Fibroblast of upper back skin (primary cell): ENCODE measurements at places on chromosomes 16 and 17.

- DNase-seq: peak; percentile 62
Observed at GRCh38 chr16:17160285-17160853, 310.4 kb downstream of the XYLT1 start.

GRCh38 chr17:33435721-33436301, 142.7 kb upstream of the ASIC2 start:
- DNase-seq: peak; percentile 72

DNA sequence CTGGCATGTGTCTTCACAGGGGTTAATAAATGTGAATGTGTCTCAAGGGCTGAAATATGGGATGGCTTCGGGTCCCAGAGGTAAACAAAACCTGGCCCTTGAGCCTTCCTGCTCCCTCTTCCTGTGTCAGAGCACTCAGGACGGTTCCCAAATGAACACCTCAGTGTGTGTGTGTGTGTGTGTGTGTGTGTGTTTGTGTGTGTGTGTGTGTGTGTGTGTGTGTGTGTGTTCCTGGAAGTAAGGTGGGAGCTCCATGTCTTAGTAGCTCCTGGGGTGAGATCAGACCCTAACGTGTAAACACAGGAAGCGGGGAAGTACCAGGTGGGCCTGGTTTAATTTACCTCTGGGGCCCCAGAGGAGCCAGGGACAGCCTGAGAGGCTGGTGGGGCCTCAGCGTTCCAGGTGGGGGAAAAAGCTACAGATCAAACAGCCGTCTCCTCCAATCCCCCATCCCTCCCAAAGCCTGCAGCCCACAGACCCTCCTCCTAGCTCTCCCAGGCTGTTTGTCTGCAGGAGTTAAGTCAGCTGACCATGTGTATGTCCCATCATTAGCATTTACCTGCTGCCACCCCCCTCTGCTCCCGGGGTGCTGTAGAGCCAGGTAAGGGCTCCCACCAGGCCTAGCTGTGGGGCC, 6.1 kb downstream of the KIF19 start:
- DNase-seq: no peak

GRCh38 chr16:9251026-9251425, 159.6 kb downstream of the HAPSTR1 start:
- no peak for DNase-seq

DNA sequence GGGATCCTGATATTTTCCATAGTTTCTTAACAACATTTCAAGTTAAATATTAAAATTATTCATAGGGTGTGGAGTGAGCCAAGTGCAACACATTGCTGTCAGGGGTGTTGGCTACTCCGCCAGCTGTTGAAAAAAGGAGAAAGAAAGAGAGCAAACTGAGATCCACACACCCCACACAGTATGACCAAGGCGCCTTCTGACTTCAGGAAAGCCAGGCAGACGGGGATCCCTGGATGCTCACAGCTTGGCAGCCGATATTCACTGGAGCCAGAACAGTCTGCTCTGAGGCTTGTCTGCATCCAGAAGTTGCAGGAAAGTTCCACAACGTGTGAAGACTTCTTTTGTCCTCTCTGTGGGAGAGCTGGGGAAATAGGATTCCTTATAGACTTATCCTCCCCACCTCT, 9.3 kb downstream of the CHD9NB start:
- DNase-seq: no peak

GRCh38 chr17:64599187-64599676, 62.9 kb downstream of the SMURF2 start:
- DNase-seq: no peak

DNA sequence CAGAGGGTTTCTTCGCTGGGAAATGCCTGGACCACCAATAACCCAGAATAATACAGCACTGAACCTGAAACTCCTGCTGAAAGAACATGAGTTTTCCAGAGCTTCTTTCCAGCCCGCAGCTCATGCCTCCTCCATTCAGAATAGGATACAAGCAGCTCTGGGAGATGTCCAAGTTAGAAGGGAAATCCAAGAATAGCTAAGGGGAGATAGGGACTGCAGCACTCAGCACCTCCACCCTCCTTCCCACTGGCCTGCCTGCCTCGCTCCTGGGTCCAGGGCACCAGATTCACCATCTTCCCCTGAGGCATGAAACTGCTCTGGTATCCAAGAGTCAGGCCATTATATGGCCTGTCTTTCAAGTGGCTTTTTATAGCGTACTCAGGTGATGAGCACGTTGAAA, 4.1 kb downstream of the KRT31 start:
- peak; percentile 42 for DNase-seq

- DNase-seq: no peak
Observed at GRCh38 chr16:9092282-9092977, 986 bp downstream of the HAPSTR1 start.

- no peak for DNase-seq
Observed at GRCh38 chr16:89491974-89492687, 1.8 kb upstream of the ANKRD11 start.

GRCh38 chr17:31825961-31826691, 32.9 kb downstream of the COPRS start:
- DNase-seq: peak; percentile 25

DNA sequence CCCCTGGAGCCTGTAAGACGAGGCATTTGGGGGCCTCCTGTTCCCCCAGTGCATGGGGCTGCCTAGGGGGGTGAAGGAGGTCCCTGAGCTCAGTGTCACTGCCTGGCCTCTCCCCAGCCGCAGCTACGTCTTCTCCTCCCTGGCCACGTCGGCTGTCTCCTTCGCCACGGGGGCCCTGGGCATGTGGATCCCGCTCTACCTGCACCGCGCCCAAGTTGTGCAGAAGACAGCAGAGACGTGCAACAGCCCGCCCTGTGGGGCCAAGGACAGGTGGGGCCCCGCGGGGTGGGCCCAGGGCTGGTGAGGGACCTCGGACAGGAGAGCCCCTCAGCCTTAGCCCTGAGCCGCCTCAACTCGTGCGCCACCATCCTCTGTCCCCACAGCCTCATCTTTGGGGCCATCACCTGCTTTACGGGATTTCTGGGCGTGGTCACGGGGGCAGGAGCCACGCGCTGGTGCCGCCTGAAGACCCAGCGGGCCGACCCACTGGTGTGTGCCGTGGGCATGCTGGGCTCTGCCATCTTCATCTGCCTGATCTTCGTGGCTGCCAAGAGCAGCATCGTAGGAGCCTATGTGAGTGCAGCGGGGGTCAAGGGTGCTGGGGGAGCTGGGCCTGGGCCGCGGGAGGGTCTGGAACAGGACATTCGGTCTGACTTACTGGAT, 22.2 kb downstream of the MYBBP1A start:
- DNase-seq: no peak

GRCh38 chr16:30645727-30646126, 5.0 kb upstream of the PRR14 start:
- no peak for DNase-seq

DNA sequence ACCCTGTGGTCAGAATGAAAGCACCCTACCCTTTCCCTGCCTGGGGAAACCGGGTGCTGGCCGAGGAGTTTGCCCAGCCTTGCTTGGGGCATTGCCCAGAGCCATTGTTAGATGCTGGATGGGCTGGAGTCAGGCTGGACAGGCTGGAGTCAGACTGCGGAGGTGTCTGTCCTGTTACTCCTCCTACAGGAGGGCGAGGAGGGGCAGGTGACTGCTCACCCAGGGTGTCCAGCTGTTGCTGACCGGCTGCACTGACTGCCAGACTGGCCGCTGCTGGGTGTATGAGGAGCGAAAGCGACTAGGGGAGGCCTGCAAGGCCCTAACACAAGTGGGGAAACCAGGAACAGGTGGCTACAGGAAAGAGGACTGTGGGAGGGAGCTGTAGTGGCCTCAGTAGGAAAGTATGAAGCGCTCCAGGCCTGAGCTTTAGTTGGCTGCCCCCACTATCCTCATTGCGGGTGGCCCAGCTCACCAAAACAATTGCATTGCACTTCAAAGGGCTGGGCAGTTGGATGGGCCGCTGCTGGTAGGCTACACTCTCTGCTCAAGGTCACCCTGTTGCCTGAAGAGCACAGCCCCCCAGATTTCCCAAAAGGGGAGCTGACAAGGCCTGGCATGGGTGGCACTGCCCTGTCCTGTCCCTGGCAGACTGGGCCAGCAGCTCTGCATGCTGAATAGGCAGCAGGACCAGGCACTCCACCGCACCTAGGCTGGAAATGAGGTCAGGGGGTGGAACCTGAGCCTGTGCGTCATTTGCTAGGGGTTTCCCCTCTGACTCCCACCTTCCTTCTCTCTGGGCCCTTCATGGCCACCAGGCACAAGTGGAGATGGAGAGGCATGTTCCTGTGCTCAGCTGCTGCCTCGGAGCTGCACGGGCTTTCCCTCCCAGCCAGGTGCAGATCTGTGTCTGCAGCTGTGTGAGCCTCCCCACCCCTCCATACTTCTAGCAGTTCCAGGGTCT, 18.4 kb downstream of the LDHD start:
- no peak for DNase-seq

DNA sequence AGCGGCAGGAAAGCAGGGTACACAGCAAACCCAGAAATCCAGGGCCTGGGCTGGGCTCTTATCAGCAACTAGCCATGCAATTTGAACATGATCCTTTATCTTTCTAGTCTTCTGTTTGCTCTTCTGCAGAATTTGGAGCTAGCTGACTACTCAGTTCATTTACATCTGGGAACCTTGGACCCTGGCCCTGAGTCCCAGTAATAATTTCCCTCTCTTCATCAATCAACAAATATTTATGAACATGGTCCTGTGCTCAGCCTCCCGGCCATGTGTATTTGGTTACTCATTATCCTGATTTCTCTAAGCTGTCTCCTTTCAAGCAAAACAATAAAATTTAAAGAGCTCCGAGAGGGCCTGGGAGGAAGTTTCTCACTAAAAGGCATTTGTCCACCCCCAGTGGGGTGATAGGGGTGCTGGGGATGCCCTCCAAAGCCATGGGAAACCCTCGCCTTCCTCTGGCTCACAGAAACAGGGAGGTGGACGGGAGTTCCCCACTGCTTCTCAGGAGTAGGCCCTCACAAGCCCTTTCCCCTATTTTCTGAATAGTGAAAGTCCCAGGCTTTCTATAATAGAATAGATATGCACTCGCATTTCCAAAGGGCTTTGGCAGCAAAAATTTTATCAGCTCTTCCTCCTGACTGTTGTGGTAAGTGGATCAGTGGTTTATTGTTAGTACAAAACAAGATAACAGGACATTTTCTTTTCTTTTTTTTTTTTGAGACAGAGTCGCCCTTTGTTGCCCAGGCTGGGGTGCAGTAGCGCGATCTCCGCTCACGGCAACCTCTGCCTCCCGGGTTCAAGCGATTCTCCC, 6.9 kb upstream of the WDR59 start:
- DNase-seq: no peak
